Panc1 (cell line): ENCODE measurements at places on chromosomes 11 and 22. TPM values are rescaled to one million over a fixed set of nuclear protein-coding genes. Genes with fewer than 3 reads are reported as not detected.

GRCh38 chr11:118366287-118366686 is 6.9 kb downstream of the UBE4A start:
- no peak for DNase-seq

- no peak for DNase-seq
Observed at GRCh38 chr22:47002692-47003091, 240.2 kb downstream of the TBC1D22A start.

- no peak for DNase-seq
Observed at GRCh38 chr11:112498701-112499100, 238.0 kb upstream of the PLET1 start.

DNA sequence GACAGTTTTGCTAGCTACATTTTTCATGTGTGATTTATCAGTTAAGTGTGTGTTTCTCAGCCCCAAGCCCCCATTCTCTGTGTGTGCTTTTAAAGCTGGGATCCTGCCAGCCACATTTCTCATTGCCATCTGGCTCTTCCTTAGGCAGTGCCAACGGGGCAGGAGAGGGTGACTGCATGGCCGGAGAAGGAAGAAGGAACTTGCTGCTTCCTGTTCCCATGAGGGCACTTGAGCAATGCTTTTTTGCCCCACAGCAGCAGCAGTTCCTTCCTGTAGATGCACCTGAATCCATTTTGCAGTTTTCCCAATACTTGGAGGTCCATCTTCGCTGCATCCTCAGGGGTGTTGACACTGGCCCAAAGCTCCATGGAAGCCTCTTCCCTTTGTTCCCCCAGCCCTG is 37.5 kb downstream of the TNRC6B start:
- DNase-seq: no peak

- no peak for DNase-seq
Observed at GRCh38 chr11:40118026-40118425, 1341.4 kb downstream of the LRRC4C start.

- no peak for DNase-seq
Observed at GRCh38 chr22:44256556-44257485, 55.9 kb downstream of the SHISAL1 start.

DRD4 gene
- total RNA-seq: 0.95 TPM

SLCO2B1 gene
- 0.77 TPM for total RNA-seq

PKDREJ gene
- total RNA-seq: not detected
